Activated T-helper 17 cell treated with anti-CD3 and anti-CD28 coated beads, Interleukin-2, amount 50 U/mL, for 72 hours (primary cell): ENCODE measurements at places on chromosomes 5 and 9. TPM values are rescaled to one million over a fixed set of nuclear protein-coding genes. Genes with fewer than 3 reads are reported as not detected.

DNA sequence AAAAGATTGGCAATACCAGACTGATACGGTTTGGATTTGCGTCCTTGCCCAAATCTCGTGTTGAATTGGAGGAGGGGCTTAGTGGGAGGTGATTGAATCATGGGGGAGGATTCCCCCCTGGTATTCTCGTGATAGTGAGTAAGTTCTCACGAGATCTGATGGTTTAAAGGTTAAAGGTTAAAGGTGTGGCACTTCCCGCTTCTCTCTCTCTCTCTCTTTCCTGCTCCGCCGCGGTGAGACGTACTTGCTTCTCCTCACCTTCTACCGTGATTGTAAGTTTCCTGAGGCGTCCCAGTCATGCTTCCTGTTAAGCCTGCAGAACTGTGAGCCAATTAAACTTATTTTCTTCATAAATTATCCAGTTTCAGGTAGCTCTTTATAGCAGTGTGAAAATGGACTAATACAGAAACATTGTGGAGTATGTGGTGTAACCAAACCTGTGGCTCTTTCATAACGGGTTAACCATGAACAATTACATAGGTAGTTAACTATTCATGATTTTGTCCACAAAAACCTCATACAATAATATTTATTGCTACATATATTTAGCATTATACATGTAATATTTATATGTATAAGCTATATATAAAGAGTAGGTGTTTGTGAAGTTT is 107.5 kb downstream of the ANXA1 start:
- no peak for ATAC-seq

GRCh38 chr5:163964671-163965070 is 459.3 kb downstream of the MAT2B start:
- no peak for ATAC-seq

DNA sequence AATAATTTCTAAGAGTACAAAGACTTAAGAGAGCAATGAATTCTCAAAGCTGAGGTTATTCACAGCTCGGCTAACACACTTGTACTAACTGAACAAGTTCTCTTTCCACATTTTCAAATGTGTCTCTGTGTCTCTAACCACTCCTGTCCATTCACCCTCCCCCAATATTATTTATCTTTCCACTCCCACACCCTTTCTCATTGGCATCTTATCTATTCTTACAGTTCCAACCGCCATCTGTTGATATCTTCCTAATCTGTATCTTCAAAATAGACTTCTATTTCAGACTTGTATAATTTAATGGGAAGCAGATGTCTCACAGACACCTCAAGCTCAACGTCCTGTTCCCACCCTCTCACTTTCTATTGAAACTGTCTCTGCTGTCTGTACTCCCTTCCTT is 205.9 kb downstream of the ANXA1 start:
- ATAC-seq, result no peak

DNA sequence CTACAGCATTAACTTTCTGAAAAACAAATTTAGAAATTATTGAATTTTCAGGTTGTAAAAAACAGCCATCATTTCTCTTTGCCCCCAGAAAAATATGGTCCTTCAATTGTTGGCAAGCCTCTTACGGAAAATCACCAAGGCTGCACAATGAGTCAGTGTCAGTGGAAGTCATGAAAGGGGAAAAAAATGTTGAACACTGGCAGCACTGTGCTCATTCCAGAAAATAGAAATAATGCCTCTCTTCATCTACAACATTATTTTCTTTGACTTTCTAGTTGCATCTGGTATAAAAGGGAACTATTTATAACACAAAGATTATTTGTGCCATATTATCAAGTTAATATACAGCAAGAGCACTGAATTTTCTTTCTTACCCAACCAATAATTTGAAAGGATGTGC is 26.7 kb upstream of the STK32A start:
- no peak for ATAC-seq

DNA sequence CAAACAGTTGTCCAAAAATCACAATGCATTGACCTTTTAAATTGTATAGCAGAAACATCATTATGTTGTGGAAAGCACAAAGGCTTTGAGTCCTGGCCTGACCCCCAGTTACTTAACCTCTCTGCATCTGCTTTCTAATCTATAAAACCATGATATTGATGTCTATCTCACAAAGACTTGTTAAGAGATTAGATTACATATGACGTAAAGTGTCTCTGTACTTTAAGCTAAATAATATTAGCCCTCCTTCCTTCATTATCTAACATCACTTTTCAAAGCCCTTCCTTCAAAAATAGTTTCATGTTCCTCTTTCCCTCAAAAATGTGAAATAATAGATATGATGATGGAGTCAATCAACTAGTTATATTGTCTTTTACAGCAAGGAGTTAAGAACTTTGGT is 3.4 kb downstream of the ADAMTS6 start:
- ATAC-seq, result no peak

PCDHGB4 gene
- 0.08 TPM for total RNA-seq

BTNL8 gene
- total RNA-seq, result not detected

RASGRF2 gene
- 7.6 TPM for total RNA-seq

GRCh38 chr5:130759061-130759460 is 406.0 kb downstream of the HINT1 start:
- no peak for ATAC-seq

DNA sequence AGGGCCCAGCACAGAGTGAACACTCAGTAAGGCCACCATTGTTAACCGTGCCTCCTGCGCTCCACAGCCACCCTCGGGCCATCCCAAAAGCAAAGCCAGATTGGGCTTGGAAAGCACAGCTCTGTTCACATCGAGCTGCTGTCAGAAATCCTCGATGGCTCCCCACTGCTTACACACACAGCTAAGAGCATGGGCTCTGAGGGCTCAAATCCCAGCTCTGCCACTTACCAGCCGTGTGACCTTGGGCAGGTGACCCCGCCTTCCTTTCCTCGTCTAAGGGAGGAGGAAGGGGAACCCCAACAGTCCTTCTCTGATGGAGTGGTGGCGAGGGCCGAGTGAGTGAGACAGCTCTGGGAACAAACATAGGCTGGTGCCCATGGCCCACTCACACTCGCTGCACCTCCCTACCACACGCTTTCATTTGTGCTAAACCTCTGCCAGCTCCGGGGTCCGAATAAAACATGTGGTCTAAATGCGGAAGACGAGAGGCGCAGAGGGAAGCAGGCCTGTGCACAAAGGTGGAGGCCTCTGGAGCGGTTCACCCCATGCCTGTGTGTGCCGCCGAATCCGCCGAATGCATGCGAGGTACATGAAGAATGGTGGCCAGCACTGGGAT is 139.3 kb downstream of the PAX5 start:
- no peak for ATAC-seq
